CD8-positive, alpha-beta T cell (primary cell): ENCODE measurements at places on chromosomes 2 and 18.

- no peak for DNase-seq
These were observed 232.6 kb downstream of the NDUFA10 start for GRCh38 chr2:239792405-239793084.

- DNase-seq, result no peak
These were observed 154.7 kb upstream of the TNP1 start for GRCh38 chr2:217014328-217015105.

GRCh38 chr2:126764686-126765265 is 108.8 kb downstream of the GYPC start:
- DNase-seq, result no peak

GRCh38 chr2:54903736-54904554 is 146.3 kb downstream of the RTN4 start:
- DNase-seq, result no peak
